ENCODE measurements at places on chromosomes 5 and 9. TPM values are rescaled to one million over a fixed set of nuclear protein-coding genes. Genes with fewer than 3 reads are reported as not detected.
A peak's percentile ranks its signal among the peaks of the same experiment; 100 is the strongest.

DNA sequence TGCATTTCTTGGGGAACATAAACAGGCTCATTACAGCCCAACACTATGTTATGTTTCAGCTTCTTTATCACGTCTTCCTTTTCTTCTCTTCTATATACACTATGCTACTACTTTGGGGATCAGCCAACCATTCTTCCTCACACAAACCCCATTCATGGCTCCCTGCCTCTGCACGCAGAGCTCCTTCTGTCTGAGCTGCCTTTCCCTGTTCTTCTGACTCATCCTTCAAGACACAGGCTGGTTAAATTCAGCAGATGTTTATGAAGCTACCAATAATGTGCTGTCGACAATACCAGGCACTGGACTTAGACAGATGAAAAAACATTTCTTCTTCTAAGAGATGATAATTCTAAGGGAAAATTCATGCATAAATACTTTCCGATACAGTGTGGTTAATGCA, 102.5 kb upstream of the TXNDC8 start:
- peaks cover 2% of the 10 kb centered on the region for H3K27me3 ChIP-seq
- H3K4me3 ChIP-seq: no peak overlapping the region
- no peaks in the 10 kb centered on the region for H3K4me1 ChIP-seq

DNA sequence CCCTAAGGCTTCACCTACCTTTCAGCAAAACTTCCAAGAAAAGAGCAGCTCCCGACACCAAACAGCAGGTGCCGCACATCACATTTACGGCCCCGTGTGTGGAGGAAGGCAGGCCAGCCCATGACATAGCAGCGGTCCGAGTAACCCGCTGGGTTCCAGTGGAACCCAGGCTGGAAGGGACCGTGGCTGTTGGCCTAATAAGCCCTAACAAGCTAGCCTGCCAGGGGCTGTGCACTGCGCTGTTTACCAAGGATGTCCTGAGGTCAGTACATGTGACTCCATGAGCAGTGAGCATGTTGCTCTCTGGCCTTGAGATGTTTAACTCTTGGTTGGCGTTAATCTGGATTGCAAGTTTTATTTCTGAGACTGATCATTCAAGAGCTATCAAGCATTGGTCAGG, 131.5 kb downstream of the FSTL4 start:
- no peaks in the 10 kb centered on the region for H3K4me1 ChIP-seq
- H3K27me3 ChIP-seq: peaks cover 11% of the 10 kb centered on the region
- no peak overlapping the region for H3K4me3 ChIP-seq
- H3K36me3 ChIP-seq: no peaks in the 10 kb centered on the region
- DNase-seq: no peak
- H3K27ac ChIP-seq: no peak overlapping the region

GRCh38 chr5:40879163-40879942, 29.9 kb upstream of the C7 start:
- H3K4me3 ChIP-seq: no peak overlapping the region
- peaks cover 10% of the 10 kb centered on the region for H3K27me3 ChIP-seq
- H3K27ac ChIP-seq: no peak overlapping the region
- DNase-seq: no peak
- no peaks in the 10 kb centered on the region for H3K36me3 ChIP-seq

DNA sequence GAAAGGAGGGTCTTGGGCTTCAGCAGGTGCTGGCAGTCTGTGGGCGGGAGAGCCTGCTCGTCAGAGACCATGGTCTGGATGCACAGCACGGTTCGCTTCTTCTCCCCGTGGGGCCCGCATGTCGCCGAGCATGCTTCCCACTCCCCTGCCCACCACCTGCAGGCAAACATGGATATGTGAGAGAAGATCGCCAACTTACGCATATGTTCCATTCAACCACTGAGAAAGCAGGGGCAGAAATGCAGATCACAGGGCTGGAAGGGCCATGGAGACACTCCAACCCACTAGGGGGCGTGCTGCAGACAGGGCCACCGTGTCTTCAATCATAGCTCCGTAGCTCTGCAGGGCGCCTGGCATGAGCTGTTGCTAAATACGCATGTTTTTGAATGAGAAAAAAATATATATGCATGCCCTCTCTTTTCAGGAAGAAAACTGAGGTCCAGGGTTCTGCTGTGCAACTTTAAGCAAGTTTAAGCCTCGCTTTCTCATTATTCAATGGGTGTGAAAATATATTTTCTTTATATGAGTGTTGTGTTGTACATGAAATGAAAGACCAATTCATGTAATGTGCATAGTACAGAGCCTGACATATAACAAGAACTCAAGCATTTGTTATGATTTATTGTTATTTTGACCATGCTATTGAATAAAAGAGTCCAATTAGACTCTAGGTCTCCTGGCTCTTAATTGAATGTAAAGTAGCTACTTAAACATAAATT, 148.0 kb downstream of the TARS1 start:
- H3K27me3 ChIP-seq: peaks cover 3% of the 10 kb centered on the region
- H3K4me1 ChIP-seq: no peaks in the 10 kb centered on the region
- no peak overlapping the region for H3K4me3 ChIP-seq
- peak; percentile 13 for DNase-seq
- H3K27ac ChIP-seq: no peak overlapping the region

GRCh38 chr5:757346-757930, 27.1 kb downstream of the ZDHHC11B start:
- no peak overlapping the region for H3K27ac ChIP-seq
- H3K36me3 ChIP-seq: no peaks in the 10 kb centered on the region
- DNase-seq: no peak
- no peak overlapping the region for H3K4me3 ChIP-seq
- H3K27me3 ChIP-seq: no peaks in the 10 kb centered on the region

GRCh38 chr9:27029186-27029585, 23.7 kb upstream of the LRRC19 start:
- H3K27ac ChIP-seq: no peak overlapping the region
- H3K27me3 ChIP-seq: no peaks in the 10 kb centered on the region
- H3K4me1 ChIP-seq: no peaks in the 10 kb centered on the region
- no peak overlapping the region for H3K4me3 ChIP-seq

Gene GTF2H2
- total RNA-seq: 40.9 TPM

Gene IL3
- 94.6 TPM for total RNA-seq

Gene CRHBP
- total RNA-seq: not detected

Gene PRDM9
- not detected for total RNA-seq

Gene GPR21
- total RNA-seq: 0.88 TPM
